ENCODE measurements at places on chromosomes 2 and 18.
A peak's percentile ranks its signal among the peaks of the same experiment; 100 is the strongest.

GRCh38 chr2:26687328-26687727 is 5.2 kb upstream of the KCNK3 start:
- DNase-seq, result no peak

GRCh38 chr2:193738892-193739291 is 1544.2 kb upstream of the TMEFF2 start:
- no peak for DNase-seq

DNA sequence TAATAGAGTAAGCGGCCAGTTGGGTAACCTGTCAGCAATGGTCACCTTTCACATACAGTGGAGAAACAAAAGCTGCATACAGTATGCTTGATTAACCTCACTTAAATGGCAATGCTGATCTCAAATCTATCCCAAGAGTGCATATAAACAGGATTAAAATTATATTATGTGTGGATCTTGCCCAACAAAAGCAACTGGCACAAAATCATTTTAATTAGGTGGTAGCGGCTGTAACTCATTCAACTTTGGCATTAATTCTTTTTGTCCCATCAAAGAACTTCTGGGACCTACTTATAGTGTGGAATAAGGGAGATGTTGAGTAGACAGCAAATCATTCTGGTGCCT is 167.8 kb upstream of the VRK2 start:
- DNase-seq, result no peak

- DNase-seq, result no peak
These were observed 1.8 kb upstream of the MPV17 start for GRCh38 chr2:27324720-27325119.

DNA sequence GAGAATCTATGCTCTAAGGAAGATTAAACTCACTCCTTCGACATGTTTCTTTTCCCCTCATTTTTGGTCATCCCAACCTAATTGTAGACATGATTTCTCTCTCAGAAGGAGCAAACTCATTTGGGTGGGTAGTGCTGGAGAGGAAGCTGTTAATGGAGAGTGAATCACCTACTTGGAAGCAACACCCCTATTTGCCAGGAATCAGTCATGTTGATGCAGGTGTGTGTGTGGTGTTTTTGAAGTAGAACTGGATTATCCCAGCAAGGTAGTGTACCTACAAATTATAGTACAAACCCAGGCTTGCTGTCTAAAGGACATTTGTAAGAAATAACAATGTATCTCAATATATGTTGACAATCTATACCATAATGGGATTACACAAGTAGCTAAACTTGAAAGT is 186.4 kb downstream of the EPHA4 start:
- DNase-seq, result no peak

- no peak for DNase-seq
These were observed 77.0 kb downstream of the ZSWIM2 start for GRCh38 chr2:186771850-186772463.

GRCh38 chr18:22031611-22032010 is 137.8 kb upstream of the GATA6 start:
- no peak for DNase-seq

- no peak for DNase-seq
These were observed 12.4 kb upstream of the IGFBP2 start for GRCh38 chr2:216620786-216621185.

DNA sequence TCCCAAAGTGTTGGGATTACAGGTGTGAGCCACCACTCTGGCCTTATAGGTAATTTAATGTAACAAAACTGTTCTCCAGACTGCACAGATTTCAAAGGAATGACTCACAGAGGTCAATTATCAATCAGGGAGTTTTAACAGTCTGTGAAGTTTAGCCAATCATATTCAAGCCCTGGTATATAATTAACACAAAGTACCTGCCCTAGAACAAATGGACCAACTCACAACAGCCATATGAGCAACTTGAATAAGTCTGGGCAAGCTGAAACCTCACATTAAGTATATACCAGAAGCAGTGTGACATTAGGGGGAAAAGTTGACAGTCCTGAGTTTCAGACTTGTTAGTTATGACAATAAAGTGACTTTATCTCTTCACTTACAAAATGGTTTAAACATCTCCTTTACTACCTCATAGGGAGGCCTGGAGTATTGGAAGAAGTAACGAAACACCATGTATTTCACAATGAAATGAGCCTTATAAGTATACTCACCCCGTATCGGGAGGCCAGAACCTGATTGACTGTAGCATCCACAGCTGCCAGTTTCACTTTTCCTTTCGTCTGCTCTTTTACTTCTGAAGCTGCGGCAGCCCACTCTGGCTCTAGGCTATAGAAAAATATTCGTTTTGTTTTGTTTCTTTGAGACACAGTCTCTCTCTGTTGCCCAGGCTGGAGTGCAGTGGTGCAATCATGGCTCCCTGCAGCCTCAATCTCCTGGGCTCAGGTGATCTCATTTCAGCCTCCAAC is 22.2 kb downstream of the PDIA6 start:
- DNase-seq, result no peak

GRCh38 chr18:57629422-57629821 is 7.8 kb upstream of the NARS1 start:
- no peak for DNase-seq

DNA sequence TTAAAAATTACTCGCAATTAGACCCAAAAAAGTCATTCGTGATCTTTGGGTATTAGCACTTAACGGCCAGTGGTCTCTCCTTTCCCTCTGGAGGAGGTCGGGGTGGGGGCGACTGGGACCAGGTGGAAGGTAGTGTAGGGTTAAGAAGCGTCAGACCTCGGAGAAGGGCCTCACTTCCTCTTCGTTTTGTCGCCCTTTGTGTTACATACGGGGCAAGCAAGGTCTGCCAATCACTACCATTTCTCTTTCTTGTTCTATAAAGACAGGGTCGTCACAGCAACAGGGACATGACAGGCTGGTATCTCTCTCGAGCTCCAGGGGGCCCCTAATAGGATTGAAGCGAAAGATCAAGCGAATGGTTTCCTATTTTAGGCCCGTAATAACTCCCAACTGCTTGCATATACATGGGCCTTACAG is 136.6 kb downstream of the INSIG2 start:
- no peak for DNase-seq

GRCh38 chr2:234550511-234551107 is 53.7 kb upstream of the ARL4C start:
- peak; percentile 41 for DNase-seq

- DNase-seq, result no peak
These were observed 145.8 kb downstream of the COL6A3 start for GRCh38 chr2:237268004-237268708.

DNA sequence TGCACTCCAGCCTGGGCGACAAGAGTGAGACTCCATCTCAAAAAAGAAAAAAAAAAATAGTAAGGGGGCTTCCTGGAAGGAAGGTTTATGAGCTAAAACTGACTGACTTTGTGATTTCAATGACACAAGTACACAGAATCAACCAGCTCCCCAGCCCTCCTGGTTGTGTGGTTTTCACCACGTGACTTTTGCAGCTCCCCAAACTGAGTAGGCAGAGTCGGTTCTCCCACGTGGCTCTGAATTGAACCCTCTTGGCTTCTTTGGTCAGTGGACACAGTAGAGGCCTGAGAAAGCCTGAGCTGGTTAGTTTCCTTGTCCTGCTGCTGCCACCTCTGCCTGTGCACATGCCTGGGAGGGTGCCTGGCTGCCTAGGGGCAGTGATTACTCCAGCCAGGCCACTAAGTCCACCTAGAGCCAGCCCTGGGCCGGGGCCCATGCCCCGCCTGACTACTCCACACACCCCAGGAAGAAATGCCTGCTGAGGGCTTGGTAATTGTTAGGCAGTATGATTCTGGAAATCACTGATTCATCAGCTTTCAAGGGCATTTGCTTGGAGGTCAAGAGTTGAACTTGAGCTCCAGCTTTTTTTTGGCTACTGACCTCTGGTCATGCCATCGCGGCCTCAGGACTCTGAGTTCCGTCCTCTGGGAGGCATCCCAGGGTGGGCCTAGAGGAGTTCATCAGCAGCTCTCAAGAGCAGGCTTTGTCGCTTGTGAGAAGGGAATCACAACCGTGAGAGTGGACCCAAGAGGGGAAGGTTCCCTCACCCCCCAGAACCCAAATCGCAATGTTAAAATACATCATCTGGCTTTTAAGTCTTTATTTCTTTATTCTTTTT is 431.9 kb upstream of the HS6ST1 start:
- DNase-seq, result no peak

- DNase-seq, result no peak
These were observed 95.7 kb upstream of the POU3F3 start for GRCh38 chr2:104758199-104758620.

DNA sequence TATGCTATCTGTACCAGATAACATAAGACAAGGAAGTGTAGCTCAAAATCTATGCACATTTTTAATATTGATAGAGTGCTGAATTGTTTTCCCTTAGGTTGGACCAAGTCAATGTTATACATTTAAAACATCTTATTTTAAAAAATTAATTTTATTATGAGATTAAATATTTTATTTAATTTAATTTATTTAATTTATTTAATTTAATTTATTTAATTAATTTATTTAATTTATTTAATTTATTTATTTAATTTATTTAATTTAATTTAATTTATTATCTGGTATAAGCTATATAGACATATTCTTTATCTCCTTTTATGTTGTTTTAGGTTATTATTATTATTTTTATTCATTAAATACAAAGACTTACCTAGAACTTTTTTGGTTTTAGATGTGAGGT is 551.7 kb upstream of the LRRTM1 start:
- DNase-seq, result no peak

- DNase-seq, result peak; percentile 80
These were observed 49.8 kb downstream of the FBLN7 start for GRCh38 chr2:112187805-112188596.

GRCh38 chr2:198615972-198616371 is 811.6 kb downstream of the PLCL1 start:
- no peak for DNase-seq

GRCh38 chr2:58387701-58388100 is 146.6 kb upstream of the FANCL start:
- DNase-seq, result no peak

GRCh38 chr2:152376968-152377367 is 42.0 kb downstream of the FMNL2 start:
- DNase-seq, result no peak

- no peak for DNase-seq
These were observed 105.5 kb downstream of the THADA start for GRCh38 chr2:43490252-43490786.

DNA sequence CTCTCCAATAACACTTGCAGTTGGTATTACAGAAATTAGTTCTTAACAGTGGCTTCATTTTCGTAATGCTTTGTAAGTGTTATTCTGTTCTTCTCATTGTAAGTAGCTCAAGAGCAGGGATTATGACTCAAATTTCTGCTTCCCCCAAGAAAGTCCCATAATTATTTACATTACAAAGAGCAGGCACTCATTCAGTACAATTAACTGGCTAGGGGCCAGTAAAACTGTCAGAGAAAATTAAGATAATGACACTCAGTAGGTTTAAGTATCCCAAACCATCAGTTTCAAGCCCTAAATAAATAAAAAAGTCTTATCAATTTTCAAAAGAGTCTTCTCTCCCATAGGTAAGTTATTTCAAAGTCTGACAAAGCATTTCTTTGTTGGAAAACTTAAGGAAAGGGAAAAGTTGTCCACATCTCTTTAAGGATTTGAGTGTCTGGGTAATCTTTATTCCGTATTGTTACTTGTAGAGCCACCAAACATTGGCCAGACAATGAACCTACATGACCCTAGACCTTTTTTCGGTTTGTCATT is 137.1 kb downstream of the ARHGAP28 start:
- DNase-seq, result no peak

- DNase-seq, result no peak
These were observed 19.1 kb downstream of the PROKR1 start for GRCh38 chr2:68662466-68662865.

DNA sequence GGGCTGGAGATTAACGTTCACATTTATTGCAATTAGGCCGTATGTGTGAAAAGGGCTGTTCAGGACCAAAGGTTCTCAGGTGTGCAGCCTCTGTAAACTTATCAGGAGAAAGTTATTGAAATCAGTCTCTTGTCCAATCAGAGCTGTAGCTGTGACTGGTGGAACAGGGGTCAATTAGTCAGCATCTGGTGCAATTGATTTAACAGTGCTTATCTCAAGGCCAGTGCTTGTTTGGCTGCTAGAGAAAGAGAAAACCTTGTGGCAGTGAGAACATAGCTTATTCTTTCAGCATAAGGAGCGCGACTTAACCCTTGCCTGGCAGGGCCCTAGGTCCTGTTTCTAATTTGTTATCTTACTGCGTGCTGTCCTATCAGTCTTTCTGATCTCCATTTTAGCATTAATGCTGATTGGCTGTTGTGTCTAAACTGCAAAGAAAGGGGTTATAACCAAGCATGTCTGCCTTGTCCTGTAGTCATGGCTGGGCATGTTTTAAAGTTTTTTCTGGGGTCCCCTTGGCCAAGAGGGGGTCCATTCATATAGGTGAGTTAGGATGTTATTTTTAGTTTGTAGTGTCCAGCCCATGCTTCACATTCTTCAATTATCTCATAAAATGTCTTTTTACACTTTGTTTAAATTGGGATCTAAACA is 66.4 kb downstream of the CYB5A start:
- no peak for DNase-seq

DNA sequence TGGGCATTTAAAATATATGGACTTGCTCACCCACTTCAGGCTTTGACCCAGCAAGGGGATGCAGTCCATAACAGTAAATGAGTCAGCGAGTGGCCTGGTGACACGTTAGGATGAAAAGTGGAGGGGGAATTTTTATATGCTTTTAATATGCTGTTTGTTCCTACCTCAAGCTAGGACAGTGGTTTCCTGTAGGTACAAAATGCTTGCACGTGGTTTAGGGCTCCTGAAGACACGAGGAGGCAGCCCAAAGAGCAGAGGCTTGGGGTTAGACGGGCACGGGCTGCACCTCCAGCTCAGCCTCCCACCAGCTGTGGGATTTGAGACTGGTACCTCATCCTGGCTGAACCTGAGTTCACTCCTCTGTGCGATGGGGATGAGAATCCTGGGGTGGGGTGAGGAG is 306.2 kb upstream of the CXCR4 start:
- DNase-seq, result peak; percentile 9

GRCh38 chr2:135829378-135830135 is 7.4 kb downstream of the LCT start:
- no peak for DNase-seq

DNA sequence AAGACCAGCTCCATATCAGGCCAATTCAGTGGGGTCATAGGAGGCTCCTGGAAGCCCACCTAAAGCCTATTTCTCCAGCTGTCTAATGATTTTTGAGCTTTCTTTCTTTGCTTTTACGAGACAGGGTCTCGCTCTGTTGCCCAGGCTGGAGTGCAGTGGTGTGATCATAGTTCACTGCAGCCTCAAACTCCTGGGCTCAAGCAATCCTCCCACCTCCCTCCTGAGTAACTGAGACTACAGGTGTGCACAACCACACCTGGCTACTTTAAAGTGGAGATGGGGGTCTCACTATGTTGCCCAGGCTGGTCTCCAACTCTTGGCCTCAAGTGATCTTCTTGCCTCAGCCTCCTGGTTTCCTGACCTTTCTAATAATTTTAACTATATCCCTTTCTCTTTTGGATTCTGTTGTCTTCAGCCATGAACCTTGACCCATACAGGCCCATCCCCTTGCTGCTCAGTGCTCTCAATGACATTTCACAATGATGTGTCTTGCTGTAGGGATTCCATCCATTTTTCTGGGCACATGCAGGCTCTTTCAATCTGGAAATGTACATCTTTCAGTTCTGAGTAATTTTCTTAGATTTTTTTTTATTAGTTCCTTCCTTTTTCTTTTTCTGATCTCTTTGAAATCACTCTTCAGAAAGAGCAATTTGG is 29.7 kb downstream of the GNLY start:
- DNase-seq, result no peak

Data from activated naive CD8-positive, alpha-beta T cell treated with anti-CD3 and anti-CD28 coated beads for 36 hours (primary cell).